Stimulated activated CD8-positive, alpha-beta memory T cell treated with anti-CD3 and anti-CD28 coated beads, Interleukin-15, amount 100 ng/mL, for 24 hours (primary cell): ENCODE measurements at places on chromosomes 16 and 17.

GRCh38 chr17:39772415-39772814, 34.7 kb downstream of the GRB7 start:
- DNase-seq: no peak

GRCh38 chr16:66335704-66336329, 30.7 kb upstream of the CDH5 start:
- DNase-seq: no peak

GRCh38 chr17:57699751-57700219, 45.3 kb downstream of the CCDC182 start:
- no peak for DNase-seq

DNA sequence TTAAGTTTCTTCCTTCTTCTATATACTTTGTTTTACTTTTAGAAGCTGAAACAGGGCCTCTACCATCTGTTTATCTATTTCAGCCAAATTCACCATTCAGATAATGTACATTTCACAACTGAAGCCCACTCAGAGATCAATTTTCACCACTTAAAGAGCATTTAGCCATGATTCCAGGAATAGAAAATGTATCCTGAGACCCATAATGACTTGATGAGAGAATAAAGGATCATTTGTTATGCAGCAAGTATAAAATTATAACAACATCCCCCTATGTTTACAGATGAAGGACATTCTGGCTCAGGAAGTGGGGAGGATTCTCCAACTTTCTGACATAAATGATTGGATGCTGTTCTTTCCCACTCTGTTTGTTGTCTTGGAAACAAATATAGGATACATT, 962.1 kb upstream of the EEF2KMT start:
- no peak for DNase-seq

- DNase-seq: no peak
Observed at GRCh38 chr16:20074099-20074991, 655 bp upstream of the GPR139 start.

DNA sequence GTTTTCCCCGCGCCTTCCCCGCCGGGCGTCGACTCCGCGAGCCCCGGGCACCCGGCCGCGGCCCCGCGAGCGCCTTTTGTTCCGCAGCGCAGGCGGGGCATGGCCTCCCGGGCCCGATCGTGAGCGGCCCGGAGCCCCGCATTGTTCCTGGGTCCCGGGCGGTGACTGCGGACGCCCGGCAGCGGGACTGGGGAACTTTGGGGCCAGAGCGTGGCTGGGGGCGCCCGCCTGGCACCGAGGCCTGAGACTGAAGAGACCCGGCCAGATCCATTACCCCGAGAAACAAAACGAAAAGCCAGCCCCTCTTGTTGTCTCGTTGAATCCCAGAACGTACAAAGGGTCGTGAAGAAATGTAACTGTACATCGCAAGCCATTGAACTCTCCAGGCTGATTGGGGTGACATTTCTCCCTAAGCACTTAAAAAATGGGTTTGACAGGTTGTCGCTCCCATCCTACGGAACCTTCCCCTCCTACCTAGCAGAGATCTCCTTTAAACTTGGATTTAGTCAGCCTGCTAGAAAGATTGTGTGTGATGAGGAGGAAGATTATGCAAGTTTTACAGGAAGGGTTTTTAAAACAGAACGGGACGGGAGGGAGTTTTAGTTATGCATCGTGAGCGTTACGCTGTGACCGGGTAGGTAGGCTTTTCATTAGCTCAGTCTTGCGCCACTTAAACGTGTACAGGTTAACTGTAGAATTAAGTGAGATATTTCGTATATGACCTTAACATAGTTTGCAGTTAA, 825 bp downstream of the METTL9 start:
- DNase-seq: no peak

GRCh38 chr16:83925957-83926725, 26.9 kb upstream of the OSGIN1 start:
- DNase-seq: no peak

DNA sequence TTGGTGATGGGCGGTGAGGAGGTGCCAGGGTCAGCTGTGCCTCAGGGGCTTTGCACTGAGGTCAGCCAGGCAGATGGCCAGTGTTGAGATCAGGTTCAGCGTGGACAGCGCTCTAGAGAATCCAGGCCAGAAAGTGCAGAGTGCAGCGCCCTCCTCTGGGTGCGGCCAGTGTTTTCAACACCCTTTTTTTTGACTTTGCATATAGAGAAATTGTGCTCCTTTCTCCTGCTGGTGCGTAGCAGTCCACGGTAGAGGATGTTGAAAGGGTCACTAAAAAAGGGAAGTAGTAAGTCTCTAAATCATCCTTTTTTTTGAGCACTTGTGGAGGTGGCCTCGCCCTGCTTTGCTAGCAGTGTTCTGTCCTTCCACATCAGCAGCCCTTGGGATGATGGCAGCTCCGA, 53.9 kb downstream of the BANP start:
- DNase-seq: no peak

- no peak for DNase-seq
Observed at GRCh38 chr16:2894231-2894630, 11.2 kb downstream of the FLYWCH2 start.

GRCh38 chr16:86868786-86869185, 290.4 kb downstream of the FOXL1 start:
- DNase-seq: no peak

GRCh38 chr17:7190276-7190917, 11.2 kb upstream of the ASGR1 start:
- no peak for DNase-seq

- DNase-seq: no peak
Observed at GRCh38 chr17:70687421-70687820, 518.1 kb downstream of the KCNJ2 start.

DNA sequence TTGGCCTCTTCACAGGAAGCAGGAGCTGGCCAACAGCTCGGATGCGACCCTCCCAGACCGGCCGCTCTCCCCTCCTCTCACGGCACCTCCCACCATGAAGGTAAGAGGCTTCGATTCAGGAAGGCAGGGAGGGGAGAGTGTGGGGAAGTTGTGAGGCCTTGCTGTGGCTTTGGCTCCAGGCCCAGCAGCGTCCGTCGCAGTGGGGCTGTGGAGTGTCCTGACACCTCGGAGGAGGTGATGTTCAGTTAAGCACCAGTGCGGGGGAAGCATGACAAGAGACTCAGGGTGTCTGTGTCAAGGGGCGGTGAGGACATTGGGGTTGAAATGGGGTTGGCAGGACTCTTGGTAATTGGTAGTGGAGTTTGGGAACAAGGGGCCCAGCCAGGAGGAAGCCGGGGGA, 109.0 kb downstream of the RAP1GAP2 start:
- DNase-seq: no peak

GRCh38 chr17:2179615-2180295, 123.8 kb downstream of the SMG6 start:
- DNase-seq: no peak

- DNase-seq: no peak
Observed at GRCh38 chr17:46043606-46044005, 44.6 kb downstream of the STH start.

GRCh38 chr17:73401911-73402310, 90.1 kb upstream of the CDC42EP4 start:
- no peak for DNase-seq

GRCh38 chr16:84369938-84370627, 1.7 kb downstream of the ATP2C2 start:
- DNase-seq: no peak

DNA sequence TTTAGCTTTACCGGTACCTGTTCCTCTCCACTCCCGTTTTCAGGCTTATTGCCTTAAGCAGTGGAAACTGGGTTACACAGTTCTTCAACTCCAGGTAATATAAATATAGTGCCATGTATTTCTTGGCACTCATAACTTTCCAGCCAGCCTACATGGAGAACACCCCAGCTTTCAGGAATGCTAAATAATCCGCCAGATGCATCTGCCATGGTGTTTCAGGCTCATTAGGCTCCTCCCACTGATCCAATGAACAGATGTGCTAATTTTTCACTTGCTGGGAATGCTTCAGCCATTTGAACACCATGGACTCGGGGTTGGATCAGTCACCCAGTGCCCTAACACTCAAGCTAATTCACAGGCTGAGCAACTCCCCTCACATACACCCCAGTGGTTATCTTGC, 4.6 kb downstream of the ANKFN1 start:
- DNase-seq: no peak

DNA sequence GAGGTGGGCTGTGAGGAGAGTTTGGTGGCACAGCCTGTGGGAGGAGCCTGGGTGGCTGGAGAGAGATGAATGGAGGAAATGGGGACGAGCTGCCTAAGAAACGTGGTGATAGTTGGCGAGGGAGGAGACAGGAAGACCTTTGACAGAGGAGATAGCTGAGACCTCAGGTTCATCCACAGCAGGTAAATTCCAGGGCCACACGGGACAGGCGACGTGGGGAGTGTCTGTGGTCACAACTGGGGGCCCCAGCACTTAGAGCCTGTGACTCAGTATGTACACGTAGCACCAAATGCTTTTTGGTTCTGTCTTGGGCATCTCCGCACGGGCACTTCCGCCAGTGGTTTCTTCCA, 7.7 kb downstream of the MINK1 start:
- no peak for DNase-seq

- DNase-seq: no peak
Observed at GRCh38 chr17:80552523-80552922, 7.9 kb downstream of the RPTOR start.

GRCh38 chr17:48613862-48614694, 1.0 kb downstream of the HOXB8 start:
- no peak for DNase-seq

DNA sequence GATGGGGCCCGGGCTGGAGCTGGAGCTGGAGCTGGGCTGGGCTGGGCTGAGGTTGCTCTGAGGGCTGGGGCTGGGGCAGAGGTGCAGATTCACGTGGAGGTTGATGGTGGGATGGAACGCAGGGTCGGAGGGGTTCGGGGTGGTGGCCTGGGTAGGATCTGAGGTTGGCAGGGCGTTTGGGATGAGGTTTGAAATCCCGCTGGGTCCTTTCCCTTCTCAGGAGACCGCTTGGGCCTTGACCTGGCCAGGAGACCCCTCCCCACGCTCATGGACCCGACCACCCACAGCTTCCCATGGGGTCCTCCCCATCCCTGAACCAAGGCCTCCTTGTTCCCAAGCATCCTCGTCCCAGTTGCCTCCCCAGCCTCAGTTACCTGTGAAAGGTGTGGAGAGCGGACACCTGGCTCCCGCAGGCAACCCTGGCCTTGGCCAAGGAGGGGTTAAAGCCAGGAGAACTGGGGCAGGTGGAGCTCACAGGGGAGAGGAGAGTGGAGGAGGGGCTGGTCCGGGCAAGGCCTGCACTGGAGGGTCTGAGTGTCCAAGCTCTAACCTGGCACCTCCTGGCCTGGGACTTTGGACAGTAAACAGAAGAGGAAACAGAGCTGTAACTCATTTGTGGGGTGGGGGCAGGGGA, at the start of gene ASGR2:
Gene ASGR2 (minus strand): TSS at position 582 of the 634 bp plus-strand sequence. CDS start 582 bp downstream, outside the sequence.
- DNase-seq: no peak

- no peak for DNase-seq
Observed at GRCh38 chr16:55628306-55628968, 27.4 kb upstream of the SLC6A2 start.

- no peak for DNase-seq
Observed at GRCh38 chr17:42937712-42938596, 26.3 kb downstream of the AARSD1 start.

DNA sequence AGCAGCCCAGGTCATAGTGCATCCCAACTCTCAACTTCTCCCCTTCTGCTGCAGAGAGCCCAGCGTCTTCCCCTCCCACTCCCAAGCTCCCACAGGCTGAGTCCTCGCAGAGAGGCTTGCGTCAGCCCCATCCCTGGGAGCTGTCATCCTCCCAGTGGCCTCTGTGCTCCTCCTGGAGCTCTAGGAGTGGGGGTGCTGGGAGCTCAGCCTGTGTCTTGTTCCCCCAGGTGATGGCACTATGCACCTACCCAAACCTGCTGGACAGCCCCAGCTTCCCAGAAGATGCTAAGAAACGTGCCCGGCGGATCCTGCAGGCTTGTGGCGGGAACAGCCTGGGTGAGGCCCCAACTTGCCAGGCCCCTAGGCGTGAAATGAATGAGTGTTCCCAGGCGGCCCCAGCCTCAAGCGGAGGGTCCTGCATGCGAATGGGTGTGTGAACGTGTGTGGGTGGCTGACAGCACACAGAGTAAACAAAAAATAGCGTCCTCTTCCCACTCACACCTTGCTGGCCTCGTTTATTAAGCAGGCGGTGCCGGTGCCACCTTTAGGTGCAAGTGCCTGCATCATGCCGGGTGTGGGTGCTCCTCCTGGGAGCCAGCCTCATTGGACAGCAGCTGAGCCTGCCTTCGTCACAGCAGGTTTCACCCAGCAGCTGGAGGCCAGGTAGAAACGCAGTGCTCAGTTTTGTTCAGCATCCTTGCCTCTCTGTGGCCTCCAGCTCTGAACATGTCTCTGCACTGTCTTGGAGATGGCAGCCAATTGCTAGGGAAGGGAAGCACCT, 16.5 kb downstream of the GPT2 start:
- no peak for DNase-seq

DNA sequence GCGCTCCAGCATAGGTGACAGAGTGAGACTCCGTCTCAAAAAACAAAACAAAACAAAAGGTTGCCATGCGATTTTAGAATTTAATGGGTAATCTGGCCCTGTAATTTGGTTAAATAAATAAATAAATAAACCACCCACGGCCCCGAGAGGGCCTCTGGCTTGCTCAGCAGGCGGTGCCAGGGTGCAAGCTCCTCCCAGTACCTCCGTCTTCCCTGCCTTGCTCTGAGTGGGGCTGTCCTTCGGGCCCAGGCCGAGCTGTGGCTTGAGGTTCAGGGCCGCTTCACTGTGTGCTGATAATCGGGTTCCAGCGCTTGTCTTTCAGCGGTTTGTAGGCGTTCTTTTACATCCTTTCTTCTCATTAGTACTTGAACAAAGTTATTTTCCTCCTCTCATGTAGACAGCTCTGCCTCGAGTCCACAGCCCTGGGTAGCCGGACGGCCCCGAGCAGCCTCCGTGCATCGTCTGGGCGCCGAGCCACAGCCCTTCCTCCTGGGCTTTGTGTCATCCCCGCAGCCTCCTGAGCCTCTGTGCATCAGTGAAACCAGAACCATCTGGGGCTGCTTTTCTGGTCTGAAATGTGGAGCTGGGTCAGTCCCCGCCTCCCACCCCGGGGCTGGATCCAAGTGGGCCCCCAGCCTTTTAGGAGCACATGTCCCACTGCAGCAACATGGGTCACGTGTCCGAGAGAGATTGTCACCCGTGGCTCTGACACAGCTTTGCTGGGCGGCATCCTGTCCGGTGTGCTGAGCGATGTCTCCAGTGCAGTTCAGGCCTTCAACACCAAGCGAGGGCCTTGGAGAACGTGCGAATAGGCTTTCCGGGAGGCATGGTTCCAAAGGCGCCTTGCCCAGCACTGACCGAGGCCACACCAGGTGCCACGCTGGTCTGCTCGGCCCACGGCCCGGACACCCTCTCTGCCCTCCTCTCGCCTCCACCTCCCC, 157.4 kb upstream of the CHMP6 start:
- DNase-seq: no peak

- no peak for DNase-seq
Observed at GRCh38 chr16:88068476-88069396, 117.5 kb downstream of the BANP start.

GRCh38 chr16:72736074-72736473, 311.9 kb downstream of the ZFHX3 start:
- DNase-seq: no peak

DNA sequence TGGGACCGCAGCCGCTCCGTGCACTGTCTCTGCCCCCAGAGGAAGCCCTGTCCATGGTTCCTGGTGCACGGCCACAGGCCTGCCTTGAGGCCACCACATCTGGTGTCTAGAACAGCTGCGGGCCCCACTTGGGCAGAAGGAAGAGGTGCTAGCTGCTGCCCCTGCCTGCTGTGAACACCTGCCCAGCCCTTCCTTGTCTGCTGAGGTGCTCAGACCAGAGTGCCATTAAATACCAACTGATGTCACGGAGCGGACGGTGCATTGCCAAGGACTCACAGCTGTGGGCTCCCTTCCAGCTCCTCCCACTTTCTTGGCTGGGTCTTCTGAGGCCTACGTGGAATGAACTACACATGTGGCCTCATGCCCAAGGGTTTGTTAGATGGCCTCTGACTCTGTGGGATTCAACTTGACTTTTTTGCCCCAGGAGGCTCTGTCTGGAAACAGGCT, 146.1 kb downstream of the RAB11FIP4 start:
- no peak for DNase-seq
